Colonic mucosa (tissue), 4 donors: ENCODE measurements at places on chromosomes 16 and 17. TPM values are rescaled to one million over a fixed set of nuclear protein-coding genes. Genes with fewer than 3 reads are reported as not detected.

The SKAP1 gene
- 1.2 TPM for total RNA-seq

The OR1A1 gene
- total RNA-seq: not detected

The TP53I13 gene
- 41.2 TPM for total RNA-seq

The TP53TG3F gene
- total RNA-seq: not detected

The RAB37 gene
- total RNA-seq: 4.5 TPM

The ITGAD gene
- total RNA-seq: not detected
